D341Med (cell line): ENCODE measurements at places on chromosomes 6 and 20.

GRCh38 chr6:108785653-108786052 lies 62.6 kb upstream of the ARMC2 start:
- DNase-seq: no peak

- no peak for DNase-seq
Observed at GRCh38 chr20:8798505-8798904, 270.4 kb upstream of the PLCB4 start.

DNA sequence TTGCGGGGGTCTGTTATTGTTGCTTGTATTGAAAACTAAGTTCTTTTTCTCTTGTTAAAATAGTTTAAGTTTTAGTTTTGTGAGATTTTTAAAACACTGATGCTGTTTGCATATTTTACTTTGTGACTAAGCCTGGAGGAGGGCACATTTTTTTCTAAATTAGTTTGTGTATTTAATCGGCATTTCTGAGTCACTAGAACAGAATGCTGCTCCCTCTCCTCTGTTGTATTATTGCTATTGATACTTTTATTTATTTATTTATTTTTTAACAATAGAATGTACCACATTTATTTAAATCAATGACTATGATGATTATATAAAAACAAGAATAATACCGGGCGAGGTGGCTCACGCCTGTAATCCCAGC lies 5.1 kb upstream of the FAM50B start:
- no peak for DNase-seq

GRCh38 chr6:7542065-7542873 lies 798 bp downstream of the DSP start:
- peak; percentile 69 for DNase-seq

- no peak for DNase-seq
Observed at GRCh38 chr6:84549917-84550316, 214.5 kb downstream of the TBX18 start.

- no peak for DNase-seq
Observed at GRCh38 chr6:146894624-146895023, 295.9 kb downstream of the ADGB start.

DNA sequence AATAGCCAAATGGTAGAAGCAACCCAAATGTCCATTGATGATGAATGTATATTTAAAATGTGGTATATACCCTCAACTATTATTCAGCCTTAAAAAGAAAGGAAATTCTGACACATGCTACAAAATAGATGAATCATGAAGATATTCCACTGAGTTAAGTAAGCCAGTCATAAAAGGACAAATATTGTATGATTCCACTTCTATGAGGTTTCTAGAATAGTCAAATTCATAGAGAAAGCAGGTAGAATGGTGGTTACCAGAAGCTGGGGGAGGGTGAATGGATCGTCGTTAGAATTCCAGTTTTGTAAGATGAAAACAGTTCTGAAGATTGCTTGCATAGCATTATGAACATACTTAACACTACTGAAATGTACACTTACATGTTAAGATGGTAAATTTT lies 214.3 kb upstream of the MYLIP start:
- no peak for DNase-seq

- no peak for DNase-seq
Observed at GRCh38 chr6:110643175-110643574, 166.8 kb upstream of the SLC22A16 start.

DNA sequence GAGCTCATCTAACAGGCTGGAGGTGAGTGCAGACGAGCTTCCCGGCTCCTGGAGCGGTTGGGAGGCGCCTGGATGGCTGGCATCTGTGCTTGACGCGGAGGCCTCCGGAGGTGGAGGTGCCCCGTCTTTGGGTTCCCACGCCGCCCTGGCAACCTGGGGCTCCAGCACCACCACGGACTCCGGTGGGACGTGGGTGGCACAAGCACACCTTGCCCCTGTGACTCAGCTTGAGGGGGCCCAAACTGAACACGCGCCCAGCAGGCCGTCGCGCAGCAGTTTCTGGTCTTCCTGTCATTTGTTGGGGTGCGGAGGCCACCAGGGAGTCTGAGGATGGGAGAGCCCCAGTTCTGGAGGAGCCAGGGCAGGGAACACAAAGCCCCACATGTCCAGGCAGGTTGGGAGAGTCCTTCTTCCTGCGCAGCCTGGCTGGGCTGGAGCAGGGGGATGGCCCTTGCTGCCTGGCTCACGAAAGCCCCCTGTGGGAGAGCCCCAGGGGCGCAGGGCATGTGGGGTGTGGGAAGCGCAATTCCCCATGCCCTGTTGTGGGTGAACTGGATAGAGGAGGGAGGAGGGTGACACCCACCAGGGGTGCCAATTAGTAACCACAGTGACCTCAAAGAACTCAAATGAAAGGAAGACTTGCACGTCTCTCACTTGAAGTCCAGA lies 1378.6 kb upstream of the DEFB115 start:
- DNase-seq: no peak

- DNase-seq: no peak
Observed at GRCh38 chr6:107584726-107585125, 94.8 kb downstream of the SOBP start.

- no peak for DNase-seq
Observed at GRCh38 chr6:8780653-8781052, 345.3 kb upstream of the SLC35B3 start.

DNA sequence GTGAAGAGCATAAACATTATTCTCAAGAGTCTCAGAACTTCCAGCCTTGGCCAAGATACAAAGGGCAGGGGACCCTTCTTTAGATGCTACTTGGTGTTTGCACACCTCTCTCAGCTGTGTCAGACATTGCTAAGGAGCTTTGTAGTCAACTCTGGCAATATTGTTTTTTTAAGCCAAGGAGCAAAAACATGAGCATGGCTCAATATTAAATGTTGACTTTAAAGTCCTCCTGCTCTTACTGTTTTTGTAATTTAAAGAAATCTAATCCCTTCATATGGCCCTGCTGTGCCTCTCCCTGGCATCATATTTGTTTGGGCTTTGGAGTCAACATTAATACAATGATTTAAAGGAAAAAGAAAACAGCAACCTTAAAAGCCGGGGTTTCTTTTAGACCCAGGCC lies 67.9 kb upstream of the TMEM170B start:
- DNase-seq: no peak

- no peak for DNase-seq
Observed at GRCh38 chr6:116246089-116246488, 7.8 kb downstream of the TSPYL4 start.

DNA sequence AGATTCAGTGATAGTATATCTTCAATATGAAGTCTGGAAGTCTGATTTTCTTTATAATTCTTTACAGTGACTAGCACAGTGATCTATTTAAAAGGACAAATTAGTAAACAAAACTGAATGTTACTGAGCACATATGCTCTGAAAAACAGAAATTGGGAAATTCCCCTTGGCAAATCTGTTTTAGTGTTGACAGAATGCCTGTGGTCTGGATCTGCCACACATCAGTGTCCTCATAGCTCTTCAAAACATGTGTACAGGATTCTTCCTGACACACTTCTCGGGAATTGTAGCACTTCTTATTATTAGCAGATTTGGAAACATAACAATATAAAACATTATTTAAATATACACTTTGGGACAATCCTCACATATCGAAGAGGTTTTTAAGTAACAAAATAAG lies 354.3 kb downstream of the COL12A1 start:
- DNase-seq: no peak

- no peak for DNase-seq
Observed at GRCh38 chr6:159221486-159222170, 52.4 kb downstream of the FNDC1 start.

DNA sequence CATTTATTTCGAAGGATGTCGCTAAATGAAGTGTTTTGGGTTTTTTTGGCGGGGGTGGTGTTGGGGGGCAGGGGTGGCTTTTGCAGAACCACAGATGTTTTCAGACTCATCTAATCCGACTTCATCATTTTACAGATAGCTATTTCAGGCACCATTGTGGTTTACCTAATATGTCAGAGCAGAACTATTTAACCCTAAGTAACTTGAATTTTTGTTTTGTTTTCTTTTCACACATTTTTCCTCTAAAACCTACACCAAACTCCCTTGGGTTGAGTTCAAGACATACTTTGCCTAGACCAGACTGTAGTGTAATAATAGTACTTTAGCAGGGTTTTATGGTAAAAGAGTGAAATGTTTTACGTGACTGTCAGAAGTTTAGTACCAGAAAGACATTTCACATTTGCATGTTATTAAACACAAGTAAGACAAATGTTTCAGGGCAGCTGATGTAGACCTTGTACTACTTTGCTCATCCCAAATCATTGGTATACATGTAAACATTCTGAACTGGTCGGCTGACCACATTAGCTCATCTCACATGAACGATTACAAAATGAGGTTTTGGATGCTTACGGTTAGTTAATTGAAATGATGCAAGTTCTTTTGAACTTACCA lies 37.7 kb downstream of the MAP3K4 start:
- DNase-seq: no peak

GRCh38 chr6:134303891-134304290 lies 14.0 kb downstream of the SGK1 start:
- no peak for DNase-seq

GRCh38 chr20:58397429-58397828 lies 8.4 kb downstream of the VAPB start:
- no peak for DNase-seq

- no peak for DNase-seq
Observed at GRCh38 chr6:43013097-43013842, 476 bp downstream of the MEA1 start.

DNA sequence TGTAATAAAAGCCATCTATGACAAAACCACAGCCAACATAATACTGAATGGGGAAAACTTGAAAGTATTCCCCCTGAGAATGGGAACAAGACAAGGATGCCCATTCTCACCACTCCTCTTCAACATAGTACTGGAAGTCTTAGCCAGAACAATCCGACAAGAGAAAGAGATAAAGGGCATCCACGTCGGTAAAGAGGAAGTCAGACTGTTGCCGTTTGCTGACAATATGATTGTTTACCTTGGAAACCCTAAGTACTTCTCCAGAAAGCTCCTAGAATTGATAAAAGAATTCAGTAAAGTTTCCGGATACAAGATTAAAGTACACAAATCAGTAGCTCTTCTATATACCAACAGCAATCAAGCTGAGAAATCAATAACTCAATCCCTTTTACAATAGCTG lies 14.0 kb upstream of the RUNX2 start:
- no peak for DNase-seq

GRCh38 chr20:51966296-51966971 lies 164.1 kb upstream of the SALL4 start:
- DNase-seq: peak; percentile 30

DNA sequence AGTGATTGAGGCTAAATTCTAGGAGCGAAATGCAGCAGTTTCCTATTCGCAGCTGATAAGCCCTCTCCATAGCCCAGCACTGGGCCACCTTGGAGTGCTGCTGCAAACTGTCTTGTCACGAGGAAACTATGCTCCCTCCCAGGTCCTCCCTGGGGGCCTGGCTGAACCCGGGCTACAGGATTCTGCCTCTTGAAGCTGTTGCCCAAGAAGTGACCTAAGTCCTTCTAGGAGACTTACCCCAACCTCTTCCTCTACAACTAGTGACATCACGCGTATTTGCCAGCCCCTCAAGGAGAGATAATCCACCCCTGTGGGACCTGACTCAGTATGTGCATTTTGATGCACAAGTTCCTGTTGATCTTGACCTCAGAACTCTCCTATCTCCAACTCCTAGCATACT lies 26.5 kb upstream of the ZFAND3 start:
- no peak for DNase-seq

DNA sequence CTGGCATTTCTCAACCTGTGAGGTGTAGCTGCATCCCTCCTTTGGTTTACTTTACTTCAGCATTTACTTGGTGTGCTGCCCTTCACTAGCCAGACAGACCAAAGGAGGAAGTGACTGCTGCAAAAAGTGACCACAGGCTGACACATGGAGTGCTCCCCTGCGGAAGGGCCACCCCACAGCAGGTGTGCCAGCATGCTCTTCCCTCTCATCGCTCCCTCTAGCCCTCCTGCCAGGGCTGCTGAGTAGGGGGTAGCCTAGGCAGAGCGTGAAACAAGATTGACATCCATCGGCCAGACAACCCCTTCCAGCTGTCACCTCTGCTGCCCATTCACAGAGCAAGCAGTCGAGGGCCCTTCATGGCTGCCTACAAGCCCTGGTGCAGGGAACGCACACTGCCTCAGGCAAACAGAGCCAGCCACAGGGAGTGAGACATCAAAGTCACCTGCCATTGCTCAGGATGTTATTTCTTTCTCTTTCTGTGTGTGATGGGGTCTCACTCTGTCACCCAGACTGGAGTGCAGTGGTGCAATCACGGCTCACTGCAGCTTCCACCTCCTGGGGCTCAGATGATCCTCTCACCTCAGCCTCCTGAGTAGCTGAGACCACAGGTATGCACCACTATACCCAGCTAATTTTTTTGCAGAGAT lies 102.0 kb upstream of the RPS6KA2 start:
- DNase-seq: no peak

DNA sequence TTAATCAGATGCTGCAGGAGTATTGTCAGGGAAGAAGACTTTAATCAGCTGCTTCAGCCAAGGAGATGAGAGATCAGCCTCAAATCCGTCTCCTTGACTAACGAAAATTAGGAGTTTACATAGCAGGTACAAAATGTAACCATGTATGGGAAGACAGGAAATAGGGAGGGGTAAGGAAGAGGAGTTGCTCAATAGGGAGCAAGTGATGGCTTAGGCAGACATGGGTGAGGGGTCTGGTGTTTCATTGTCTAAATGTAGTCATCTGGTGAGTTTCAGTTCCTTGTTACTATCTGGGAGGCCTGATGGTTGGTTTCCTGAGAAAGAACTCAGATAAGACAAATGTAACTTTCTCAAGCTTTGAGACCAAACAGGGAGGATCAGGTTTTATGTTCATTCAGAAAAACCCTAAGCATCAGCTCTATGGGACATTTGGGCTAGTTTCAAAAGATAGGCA lies 217.3 kb upstream of the SULF2 start:
- DNase-seq: no peak

GRCh38 chr6:108903796-108904195 lies 55.6 kb downstream of the ARMC2 start:
- DNase-seq: no peak

GRCh38 chr6:28839443-28840120 lies 84.2 kb downstream of the TRIM27 start:
- no peak for DNase-seq

GRCh38 chr20:22055981-22056380 lies 350.5 kb downstream of the PAX1 start:
- no peak for DNase-seq

DNA sequence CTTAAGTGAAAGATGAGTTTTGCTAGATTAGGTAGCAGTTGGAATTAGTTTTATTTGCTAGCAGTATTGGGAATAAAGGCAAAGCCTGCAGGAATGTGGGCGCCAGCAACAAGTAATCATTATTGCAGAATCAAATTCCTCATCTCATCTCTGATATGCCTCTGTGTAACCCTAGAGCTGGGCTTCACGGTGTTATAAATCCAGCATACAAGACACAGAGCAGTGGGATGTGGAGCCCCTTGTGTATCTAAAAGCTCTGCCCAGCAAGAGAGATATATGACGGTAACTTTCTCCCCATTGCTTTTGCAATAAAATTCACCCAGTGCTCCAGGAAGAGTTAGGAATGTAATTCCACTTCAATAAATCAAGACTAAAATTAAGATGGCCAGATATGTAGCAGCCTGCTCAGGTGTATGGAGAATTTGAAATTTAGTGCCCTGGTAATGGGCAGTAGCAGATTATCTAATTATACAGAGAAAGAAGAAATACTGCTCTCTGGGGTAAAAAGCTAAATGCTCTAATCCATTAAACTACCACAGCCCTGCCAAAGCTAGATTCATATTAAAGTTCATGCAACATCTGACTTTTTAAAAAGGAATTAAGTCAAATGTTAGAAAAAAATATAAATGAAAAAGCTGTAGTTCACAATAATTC lies 5.6 kb upstream of the BLOC1S5 start:
- DNase-seq: no peak
